ENCODE measurements at places on chromosomes 16 and 17.
A peak's percentile ranks its signal among the peaks of the same experiment; 100 is the strongest.

DNA sequence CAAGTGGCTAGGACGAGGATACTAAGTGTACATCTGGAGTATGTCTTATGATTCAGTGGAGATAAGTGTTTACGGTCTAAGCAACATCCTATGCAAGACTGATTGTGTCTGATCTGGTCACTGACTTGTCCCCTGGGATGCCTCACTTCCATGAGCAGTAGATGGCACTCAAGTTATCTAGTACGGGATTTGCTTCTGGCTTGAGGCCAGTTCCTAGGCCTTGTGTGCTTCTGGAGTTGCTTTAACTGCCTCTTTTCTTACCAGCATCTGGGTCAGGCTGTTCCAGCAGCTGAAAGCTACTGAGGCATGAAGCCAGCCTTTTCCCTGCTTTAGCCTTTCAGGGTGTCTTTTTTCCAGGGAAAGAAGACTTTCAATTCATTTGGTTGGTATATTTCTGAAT lies 23.0 kb downstream of the SUPT6H start:
- no peak for DNase-seq

GRCh38 chr16:60166-60565 lies 6.5 kb downstream of the SNRNP25 start:
- no peak for DNase-seq

- no peak for DNase-seq
These were observed 71.8 kb downstream of the ABHD15 start for GRCh38 chr17:29495011-29495410.

- DNase-seq: no peak
These were observed 16.6 kb downstream of the KIAA0753 start for GRCh38 chr17:6623941-6624340.

DNA sequence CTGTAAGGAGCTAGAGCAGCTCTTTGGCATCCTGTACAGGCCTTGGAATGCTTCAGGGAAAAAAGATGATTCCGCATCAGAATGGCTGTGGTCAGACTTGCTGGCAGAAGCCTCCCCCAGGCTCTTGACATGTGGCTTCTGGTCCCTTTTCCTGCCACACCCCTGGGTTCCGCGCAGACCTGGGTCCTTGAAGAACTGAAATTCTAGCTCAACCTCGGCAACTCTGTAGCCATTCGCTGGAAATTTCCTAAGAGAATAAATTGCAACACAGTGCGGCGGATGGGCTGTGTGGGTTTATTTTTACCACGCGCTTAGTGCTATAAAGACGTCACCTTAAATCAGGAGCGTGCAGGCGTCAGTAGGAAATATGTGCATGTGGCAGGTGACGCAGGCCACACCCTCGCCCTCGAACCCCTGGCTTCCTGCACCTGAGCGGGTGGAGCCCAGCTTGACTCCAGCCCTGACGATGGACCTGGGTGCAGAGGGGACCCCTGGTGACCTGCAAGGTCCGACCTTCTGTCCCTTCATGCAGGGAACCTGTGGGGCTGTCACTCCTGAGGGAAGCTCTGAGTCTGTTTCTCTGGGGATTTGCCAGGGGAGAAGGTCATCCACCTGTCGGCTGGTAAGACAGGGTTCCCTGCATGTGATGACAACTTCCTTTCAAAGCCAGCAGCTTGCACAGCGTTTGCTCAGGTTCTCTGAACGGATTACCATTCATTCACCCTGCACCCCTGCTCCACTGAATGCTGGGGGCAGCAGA lies 46.3 kb downstream of the METRNL start:
- no peak for DNase-seq

GRCh38 chr16:85601730-85602401 lies 11.3 kb upstream of the GSE1 start:
- no peak for DNase-seq

GRCh38 chr16:86529160-86529559 lies 18.8 kb downstream of the FOXF1 start:
- DNase-seq: no peak

DNA sequence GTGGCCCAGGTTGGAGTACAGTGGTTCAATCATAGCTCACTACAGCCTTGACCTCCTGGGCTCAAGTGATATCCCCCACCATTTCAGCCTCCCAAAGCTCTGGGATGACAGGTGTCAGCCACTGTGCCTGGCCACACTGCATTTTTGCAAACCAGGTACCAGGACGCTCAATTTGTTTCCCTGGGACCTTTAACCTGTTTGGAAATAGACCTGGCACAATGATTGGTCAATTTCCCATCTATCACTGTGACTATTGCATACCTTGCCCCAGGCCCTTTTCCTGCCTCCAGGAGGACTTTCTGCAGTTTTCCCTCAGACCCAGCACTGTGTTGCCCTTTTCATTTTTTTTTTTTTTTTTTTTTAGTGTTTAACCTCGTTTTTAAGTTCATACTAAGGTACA lies 11.1 kb upstream of the FUS start:
- DNase-seq: no peak

DNA sequence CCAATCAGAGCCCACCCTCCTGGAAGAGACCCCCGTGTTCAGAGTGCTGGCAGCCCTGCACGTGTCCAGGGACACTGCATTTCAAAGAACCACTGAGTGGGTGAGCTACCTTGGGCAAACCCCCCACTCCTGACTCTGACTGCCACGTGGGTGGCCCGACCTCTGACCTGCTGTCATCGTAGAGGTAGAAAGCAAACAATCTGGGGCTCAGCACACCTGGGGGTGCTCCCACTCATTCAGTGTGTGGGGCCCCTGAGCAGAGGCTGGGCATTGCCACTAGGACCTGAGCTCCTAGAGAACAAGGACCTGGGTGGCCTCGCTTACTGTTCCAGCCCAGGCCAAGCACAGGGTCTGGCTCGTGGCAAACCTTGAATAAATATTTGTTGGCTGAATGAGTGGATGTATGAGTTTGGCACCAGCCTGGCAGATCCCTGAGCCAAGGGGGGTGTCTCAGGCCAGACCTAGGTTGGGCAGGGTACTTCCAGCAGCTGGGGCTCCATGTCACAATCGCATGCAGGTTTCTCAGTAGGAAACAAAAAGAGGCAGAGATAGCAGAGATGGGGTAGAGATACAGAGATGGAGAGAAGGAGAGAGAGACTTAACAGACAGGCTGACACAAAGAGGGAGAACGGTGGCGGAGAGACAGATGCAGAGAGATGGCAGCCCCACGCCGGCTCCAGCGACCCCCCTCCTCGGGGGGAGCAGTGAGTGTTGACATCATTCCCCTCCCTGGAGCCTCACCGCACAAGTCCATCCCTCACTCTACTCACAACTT lies 5.4 kb upstream of the DRC7 start:
- DNase-seq: no peak

- DNase-seq: no peak
These were observed 18.9 kb downstream of the CA4 start for GRCh38 chr17:60168654-60169053.

DNA sequence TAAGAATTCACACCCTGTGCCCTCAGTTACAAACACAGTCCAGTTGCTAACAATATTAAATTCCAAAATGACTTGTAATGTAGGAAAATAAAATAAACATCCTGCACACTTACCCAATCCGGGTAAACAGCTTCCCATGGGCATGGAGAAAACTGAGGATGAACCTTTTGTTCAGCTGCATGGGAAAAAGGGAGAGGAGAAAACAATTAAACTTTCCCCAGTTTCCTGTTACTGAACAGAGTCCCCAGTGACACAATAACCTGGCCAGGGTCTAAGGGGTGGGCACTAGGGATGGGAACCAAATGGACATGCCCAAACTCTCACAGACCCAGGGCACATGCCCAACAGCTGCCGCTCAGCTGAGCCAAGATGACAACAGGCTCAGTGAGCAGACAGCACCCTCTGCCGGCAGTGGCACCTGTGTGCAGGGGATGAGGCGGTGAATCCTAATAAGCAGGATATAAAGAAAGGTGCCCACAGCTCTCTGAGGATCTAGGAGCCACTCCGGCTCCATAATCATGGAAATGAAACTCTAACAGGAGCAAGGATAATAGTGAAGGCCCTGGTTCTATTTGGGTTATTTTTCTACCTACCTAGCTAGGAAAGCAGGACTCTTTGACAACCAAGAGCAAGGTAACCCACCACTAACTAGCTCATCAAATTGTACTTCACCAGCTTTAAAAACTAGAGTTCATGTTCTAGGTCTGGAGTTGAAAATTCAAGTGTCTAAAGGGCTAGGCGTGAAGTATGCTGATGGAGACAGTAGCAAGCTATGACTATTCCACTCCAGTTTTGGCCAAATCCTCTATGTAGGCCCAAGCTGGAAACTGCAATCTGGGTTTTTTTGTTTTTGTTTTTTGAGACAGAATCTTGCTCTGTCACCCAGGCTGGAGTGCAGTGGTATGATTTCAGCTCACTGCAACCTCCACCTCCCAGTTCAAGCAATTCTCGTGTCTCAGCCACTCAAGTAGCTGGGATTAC lies 58.8 kb downstream of the SMG6 start:
- peak; percentile 82 for DNase-seq

DNA sequence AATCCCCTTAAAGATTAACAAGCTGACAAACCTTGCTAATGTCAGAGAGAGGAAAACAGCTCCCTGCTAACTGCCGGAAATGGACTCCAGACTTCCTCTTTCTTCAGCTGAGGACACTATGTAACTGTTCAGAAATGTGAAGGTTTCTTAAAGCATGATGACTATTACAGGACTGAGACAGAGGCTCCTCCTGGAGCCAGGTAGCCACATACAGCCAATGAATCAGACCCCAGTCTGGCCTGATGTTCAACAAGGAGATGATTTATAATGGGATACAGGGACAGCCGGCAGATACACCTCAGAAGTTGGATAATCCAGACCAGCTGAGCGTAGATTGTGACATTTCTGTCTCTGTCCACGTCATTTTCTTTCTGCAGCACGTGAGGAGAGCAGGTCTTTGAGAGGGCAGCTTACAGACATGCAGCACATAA lies 216.2 kb downstream of the HS3ST3A1 start:
- DNase-seq: no peak

- no peak for DNase-seq
These were observed 279.5 kb upstream of the ASIC2 start for GRCh38 chr17:33572615-33573014.

- DNase-seq: no peak
These were observed 19.8 kb upstream of the BAIAP2 start for GRCh38 chr17:81015136-81015535.

DNA sequence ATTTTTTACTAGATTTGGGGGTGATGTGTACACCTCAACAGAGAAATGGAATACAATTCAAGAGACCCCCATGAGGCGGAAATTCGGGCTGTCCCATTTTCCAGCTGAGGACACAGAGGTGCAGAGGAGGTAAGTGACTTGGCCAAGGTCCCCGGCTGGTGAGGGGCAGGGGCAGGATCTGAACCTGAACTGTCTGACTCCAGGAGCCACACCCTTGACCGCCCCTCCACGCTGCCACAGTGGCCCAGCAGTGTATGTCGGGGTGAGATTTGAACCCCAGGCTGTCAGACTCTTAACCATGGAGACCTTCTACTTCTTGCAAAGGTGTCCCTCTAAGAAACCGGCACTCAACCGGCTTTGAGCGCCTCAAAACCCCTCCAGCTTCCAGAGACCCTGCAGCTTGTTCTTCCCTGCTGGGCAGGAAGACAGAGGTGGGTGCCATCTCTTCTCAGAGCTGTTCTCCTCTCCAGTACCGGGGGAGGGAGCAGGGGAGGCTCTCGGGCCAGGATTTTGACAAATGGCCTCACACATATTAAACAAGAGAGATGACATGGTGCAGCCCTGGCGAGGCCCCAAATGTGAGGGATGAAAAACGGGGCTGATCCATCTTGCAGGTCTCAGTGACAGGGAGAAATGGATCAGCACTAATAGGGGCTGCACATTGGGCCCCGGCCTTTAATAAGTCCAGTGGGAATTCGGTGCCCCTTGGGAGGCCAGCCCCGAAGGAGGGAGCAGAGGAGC lies 222.3 kb downstream of the GSG1L start:
- no peak for DNase-seq

GRCh38 chr17:81961087-81961511 lies at the start of gene NOTUM:
Gene NOTUM (minus strand): TSS chr17:81961187. CDS start chr17:81960909, 278 bp downstream.
- no peak for DNase-seq

GRCh38 chr17:63140255-63140654 lies 174.2 kb downstream of the TANC2 start:
- DNase-seq: no peak

- no peak for DNase-seq
These were observed 24.9 kb downstream of the CCL4 start for GRCh38 chr17:36128411-36128978.

GRCh38 chr17:67421869-67422273 lies 44.8 kb downstream of the PITPNC1 start:
- peak; percentile 82 for DNase-seq

DNA sequence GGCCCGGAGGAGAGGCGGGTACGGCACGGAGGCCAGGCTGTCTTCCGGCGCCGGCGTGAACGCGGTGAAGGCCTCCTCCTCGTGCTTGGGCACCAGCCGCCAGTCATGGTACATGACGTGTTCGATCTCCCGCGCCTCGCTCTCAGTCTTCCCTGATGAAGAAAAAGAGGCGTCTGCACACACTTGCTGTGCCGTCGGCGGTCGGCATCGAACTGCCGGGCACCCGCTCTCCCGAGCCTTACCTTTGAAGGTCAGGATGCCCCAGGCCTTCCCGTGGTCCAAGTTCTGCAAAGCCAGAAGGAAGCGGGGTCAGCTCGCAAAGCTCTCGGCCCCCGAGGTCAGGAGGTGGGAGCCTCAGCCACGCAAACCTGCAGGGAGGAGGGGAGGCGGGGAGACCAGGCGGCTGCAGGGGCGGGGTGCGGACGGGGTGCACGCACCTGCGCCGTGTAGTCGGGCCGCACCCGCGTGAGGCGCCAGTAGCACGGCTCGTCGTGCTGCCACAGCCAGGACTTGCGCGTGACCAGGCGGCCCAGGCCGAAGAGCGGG lies at the start of gene EME2:
Gene EME2 (plus strand): TSS at position 449 of the 546 bp plus-strand sequence. CDS start 418 bp downstream, outside the sequence.
- DNase-seq: no peak

- no peak for DNase-seq
These were observed 27.4 kb downstream of the USP43 start for GRCh38 chr17:9672691-9673090.

DNA sequence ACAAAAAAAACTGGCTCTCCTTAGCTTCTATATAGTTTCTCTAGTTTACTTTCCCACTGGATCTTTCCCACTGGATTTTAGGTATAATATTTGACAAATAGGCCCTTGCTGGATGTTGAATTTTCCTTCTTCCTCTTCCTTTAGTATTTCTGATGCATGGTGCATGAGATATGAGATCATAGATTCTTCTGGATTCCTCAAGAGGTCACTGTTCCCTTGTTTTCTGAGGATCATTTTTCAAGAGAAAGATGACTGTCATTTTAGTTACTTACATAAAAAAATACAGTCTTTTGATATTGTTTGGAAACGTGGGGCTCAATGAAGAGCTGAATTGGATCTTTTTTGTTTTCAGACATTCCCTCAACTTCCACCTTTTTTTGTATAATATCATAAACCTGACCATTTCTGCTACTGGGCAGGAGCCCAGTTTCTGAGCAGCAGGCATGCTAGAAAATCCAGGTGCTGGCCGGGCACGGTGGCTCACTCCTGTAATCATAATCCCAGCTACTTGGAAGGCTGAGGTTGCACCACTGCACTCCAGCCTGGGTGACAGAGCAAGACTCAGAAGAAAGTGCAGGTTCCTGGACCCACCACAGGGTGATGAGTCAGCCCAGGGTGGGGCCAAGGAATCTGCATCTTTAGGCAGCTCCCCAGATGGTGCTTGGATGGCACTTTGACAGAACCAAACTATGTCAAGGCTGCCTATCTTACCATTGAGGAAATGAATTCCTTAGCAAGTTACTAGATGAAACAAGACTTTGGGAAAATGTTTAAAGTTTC lies 70.3 kb downstream of the SDR42E1 start:
- peak; percentile 24 for DNase-seq
